ENCODE measurements at places on chromosomes 6 and 20.

DNA sequence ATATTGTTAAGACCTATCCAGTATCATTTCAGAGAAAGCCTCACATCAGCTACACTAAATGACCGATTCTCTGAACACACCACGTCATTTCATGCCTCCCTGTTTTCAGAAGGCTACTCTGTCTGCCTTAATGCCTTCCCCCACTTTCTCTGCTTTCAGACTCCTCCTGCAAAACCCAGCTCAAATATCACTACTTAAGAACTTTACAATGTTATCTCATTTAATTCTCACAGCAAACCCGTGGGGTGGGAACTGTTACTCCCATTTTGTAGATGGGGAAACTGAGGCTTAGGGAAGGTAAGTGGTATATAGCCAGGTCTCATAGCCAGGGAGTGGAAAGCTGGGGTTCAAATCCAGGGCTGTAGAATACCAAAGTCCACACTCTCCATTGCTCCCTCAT, 2.8 kb downstream of the CYP24A1 start:
- no peak for DNase-seq

DNA sequence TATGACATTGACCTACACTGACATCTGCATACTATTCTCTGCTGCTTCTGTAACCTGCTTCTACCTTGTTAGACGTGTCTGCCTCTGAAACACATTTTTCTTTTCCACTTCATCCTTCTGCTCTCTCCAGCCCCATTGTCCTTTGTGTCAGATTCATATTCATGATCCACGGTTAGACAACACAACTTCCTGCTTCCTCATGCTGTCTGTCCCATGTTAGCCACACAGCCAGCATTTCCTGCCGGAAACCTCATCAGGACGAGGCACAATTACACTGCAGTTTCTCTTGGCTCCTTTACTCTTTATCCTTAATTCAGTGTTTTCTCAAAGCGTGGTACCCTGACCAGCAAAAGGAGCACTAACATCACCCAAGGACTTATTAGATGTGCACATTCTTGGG, 150.2 kb downstream of the TBC1D7 start:
- no peak for DNase-seq

GRCh38 chr6:8731874-8732273, 296.5 kb upstream of the SLC35B3 start:
- peak; percentile 15 for DNase-seq

DNA sequence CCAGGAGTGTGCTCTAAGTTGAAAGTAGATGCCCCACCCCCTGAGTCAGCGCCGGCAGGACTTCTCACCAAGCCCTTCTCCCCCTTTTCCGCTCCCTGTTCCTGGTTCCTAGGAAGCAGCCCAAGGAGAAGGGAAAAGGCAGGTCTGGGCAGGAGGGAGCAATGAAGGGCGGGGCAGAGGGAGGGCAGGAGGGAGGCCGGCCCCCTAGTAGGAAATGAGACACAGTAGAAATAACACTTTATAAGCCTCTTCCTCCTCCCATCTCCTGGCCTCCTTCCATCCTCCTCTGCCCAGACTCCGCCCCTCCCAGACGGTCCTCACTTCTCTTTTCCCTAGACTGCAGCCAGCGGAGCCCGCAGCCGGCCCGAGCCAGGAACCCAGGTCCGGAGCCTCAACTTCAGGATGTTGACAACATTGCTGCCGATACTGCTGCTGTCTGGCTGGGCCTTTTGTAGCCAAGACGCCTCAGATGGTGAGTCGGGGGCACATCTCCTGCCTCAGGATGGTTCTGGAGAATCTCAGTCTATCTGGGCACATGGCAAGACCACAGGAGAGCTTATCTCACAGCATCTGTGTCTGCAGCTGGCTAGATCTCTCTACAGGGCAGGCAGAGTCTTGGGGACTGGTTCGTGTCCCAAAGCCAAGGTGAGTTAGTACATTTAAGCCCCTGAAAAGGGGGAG, at the start of gene PROCR:
PROCR (plus strand) TSS at position 320 of the 681 bp plus-strand sequence; CDS start at position 403, 83 bp downstream.
- peak; percentile 93 for DNase-seq

- DNase-seq, result no peak
Measured at GRCh38 chr20:43925801-43926200, 11.1 kb downstream of the TOX2 start.

- DNase-seq, result no peak
Measured at GRCh38 chr20:1832634-1833033, 62.6 kb upstream of the SIRPA start.

- DNase-seq, result no peak
Measured at GRCh38 chr20:50983321-50983720, 24.7 kb downstream of the MOCS3 start.

DNA sequence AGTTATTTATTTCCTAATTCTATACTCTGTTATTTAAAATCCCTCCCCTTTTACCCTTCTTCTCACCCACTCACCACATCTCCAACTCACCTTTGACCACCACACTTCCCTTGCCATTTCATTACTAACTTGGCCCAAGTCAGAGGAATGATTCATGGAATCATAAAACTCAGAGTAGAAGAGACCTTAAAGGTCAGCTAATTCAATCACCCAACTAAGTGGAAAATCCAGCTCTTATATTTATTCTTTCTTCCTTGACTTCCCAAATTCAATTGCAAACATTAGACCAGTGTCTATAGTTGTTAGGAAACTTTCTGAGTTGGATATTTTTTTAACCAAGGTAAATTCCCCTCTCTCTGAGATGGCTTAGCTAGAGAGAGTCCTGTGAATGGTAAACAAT, 26.5 kb upstream of the HEY2 start:
- no peak for DNase-seq

GRCh38 chr6:76615395-76615794, 542.9 kb upstream of the IMPG1 start:
- no peak for DNase-seq

DNA sequence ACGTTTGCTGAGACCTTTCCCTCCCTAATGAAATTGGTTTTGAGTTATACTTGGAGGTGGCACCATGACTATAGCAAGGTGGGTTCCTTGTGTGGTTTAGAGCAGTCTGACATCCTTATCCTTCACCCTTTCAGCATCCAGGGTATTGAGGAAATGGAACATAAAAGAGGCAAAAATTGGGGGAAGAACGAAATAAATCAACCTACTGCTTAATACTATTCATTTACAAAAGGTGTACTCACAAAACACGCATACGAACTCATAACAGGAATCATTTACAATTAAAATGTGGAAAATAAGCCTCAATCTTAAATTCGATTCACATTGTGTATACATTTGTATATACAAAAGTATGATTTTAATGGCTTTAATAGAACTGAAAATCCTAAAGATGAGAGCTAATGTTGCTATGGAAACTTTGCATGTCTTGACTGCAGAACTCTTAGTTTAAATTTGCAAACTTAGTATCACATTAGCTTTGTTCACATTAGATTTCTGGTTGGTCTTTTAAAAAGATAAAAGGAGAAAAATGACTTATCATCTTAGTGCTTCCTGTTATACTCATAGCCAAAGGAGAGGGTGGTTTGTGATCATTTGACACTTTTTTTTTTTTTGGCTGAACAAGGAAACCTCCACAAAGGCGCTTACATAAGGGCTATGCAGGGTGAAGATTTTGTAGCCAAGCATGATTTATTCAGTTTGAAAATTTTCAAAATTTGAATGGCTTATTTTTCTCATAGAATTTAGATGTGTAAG, 76.1 kb upstream of the ATXN1 start:
- DNase-seq, result no peak

- DNase-seq, result no peak
Measured at GRCh38 chr6:6905961-6906518, 201.7 kb upstream of the RREB1 start.

- peak; percentile 97 for DNase-seq
Measured at GRCh38 chr20:51446656-51447055, 95.9 kb downstream of the NFATC2 start.

DNA sequence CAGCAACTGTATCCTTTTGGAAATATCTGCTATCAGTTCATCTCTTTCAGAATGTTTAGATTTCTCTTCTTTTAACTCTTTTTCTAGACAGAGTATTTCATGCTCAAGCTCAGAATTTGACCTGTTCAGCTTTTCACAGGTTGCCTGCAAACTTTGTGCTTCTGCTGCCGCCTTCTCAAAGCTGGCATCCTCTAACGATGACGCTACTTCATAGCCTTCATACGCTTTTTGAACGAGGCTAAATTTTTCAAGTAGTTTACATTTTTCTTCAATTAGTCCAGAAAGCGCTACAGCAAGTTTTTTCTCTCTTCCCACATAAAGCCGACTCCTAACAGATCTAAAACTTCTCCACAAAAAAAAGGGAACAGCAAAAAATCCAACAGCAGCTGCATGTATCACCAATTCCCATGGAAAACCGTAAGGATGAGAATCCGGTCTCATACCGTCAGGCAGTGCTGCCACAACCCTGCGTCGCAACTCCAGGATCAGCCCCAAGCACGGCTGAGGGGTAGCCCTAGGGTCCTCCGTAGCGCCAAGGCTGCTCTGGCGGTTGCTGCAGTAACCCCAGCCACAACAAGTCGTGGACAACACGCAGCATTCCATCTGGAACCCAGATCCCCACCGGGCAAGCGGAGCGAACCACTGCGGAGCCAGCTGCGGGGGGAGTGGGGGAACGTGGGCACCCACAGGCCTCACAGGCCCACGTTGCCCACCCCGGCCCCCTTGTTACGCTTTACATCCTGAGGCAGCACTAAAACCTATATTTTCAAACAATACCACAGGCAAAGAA, 30.6 kb downstream of the DACT2 start:
- no peak for DNase-seq

DNA sequence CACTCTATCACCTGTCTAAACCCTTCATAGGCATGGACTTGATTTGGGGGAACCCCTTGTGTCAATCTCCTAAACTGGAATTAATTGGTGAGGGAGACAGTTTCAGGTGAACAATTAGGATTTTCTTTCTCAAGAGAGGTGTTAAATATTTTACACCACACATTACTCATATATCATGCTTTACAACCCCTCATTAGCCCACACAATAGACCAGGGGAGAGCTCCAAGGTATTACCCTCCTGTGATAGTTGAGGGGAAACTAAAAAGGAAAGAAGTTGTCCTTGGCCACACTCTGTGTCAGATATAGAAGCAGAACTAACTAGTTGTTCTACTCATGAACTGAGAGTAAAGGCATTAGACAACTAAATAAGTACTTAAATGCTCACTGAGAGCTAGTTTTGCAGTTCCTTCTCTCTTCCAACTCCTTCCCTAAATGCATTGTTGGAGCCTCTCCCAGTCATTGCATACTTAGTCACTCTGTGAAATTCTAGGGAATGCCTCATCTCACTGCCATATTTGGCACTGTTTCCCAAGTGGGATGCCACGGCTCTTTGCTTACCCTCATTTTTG, 183.7 kb upstream of the CEP162 start:
- peak; percentile 6 for DNase-seq

DNA sequence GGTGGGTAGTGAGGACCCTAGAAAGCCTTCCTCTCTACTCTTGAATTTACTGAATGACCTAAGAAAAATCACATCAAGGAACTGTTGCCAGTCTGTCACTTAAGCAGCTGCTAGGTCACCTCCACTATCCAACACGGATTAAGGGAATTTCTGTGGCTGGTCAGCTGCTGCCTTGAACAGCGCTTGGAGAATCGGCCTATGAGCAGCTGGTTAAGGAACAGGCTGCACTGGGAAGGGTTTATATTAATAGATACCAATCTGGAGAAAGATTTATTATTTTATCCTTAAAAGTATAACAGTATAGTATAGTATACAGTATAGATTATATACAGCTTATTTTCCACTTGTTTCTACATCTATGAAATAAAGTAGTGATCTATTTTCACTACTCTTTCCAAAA, 6.5 kb downstream of the PTPRK start:
- no peak for DNase-seq

DNA sequence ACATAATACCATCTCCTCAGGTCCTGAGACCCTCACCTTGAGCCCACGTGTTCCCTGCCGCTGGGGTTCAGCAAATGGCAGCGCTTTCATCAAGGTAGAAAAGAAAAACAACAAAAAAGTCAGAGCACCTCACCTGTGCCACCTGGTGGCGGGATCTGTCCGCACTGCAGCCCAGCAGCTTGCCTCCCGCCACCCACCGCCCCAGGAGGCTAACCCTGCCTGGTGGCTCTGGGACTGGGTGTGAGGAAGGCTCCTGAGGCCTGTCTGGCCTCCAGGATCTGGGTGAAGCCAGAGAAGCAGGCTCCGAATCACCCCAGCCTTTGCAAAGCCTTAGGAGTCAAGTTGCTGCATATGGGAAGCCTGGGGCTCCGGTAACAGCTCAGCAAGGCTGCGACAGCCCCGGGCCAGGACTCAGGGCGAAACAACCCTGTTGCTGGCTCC, 270.8 kb downstream of the BMP7 start:
- DNase-seq, result no peak

DNA sequence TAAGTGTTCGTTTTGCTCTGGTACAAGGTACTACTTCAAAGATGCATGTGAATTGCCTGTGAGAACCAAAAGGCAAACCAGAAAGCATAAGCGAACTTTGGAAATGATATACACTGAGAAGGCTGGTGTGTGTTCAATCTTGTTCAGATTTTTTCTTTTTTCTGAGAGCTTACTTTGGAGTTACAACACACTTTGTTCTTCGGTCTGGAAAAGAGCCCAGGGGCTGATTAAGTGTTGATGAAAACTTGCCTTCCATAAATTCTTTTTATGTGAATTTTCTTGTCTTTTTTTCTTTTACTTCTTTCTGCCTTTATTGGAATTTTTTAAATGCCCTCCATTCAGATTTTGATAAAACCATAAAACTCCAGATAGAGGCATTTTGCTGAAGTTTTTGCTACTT, 395.1 kb upstream of the SASH1 start:
- DNase-seq, result no peak

- DNase-seq, result no peak
Measured at GRCh38 chr6:37965964-37966676, 146.6 kb downstream of the ZFAND3 start.

DNA sequence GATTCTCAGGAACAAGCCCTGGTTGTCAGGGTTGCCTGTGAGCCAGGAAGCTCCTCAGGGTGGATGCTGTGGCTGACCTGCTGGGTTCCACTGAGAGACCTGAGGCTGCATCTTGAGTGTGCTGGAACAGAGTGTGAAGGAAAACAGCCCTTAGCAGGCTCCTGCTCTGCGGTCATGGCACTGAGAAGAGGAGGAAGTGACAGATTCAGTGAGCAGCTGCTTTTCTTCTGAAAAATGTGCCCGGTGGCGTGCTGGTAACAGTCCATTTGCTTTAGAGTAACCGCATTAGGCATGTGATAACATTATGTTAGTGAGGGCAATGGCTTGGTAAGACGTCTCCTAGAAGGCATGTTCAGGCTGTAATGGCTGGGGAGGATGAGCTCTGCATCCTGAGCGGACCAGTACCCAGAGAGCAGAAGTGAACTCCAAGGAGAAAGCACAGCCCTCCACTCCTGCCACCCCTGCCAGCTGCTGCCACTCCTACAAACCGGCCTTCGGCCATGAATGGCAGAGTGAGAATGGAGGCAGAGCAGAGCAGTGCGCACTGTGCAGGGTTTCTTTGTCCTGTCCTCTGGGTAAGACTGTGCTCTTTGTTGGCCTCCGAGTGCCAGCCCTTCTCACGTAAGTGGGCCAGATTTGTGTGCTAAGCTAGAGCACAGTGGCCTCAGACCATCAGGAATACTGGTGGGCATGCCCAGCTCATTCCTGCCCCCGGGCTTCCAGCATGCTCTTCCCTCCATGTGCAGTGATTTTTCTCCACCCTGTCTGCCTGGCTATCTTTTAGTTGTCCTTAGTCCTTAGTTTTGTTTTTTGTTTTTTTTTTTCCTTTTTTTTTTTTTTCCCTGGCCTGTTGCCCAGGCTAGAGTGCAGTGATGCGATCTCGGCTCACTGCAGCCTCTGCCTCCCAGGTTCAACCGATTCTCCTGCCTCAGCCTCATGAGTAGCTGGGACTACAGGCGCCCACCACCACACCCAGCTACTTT, 98.1 kb upstream of the VSTM2L start:
- DNase-seq, result no peak

Data from mesenchymal stem cell (in vitro differentiated cells and primary cell).